ENCODE measurements at places on chromosomes 4 and X. TPM values are rescaled to one million over a fixed set of nuclear protein-coding genes. Genes with fewer than 3 reads are reported as not detected.

The NUDT10 gene
- total RNA-seq: 1.2 TPM

The FGB gene
- not detected for total RNA-seq

The MAOA gene
- total RNA-seq: 4.6 TPM

The C4orf51 gene
- total RNA-seq: not detected

The NHSL2 gene
- total RNA-seq: 0.23 TPM

The PTTG2 gene
- not detected for total RNA-seq
